SK-N-DZ (cell line): ENCODE measurements at places on chromosomes 4 and X.

DNA sequence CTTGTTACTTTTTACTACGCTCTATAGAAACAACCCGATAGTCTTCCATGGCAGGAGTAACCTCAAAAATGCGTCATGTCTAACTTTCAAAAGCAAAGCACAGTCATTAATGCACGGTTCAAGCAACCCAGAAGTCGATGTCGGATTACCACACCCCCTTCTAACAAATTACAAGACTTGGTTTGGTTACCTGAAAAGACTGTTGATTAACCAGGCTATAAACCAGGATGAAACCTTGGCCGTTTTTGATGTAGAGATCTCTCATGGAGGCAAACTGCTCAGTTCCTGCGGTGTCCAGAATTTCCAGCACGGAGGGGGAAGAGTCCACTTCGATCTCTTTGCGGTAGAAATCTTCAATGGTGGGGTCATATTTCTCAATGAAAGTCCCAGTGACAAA is 2.4 kb downstream of the RAP2C start:
- no peak for DNase-seq

DNA sequence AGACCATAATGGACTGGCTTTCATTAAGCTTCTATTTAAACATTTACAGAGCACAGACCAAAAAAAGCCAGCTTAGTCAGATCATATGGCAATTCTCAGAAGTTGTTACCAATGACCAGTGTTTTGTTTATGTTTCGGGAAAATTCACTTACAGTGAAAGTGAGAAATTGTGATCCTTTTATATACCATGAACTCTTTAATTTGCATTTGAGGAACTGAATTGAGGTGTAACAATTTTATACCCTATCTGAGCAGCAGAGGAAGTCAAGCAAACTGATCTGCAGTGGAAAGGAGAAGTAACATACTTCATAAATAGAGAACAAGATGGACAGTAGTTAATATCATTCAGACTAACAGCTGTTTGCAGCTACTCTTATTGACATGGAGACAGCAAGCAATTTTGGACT is 97.1 kb downstream of the TMA16 start:
- DNase-seq = no peak

DNA sequence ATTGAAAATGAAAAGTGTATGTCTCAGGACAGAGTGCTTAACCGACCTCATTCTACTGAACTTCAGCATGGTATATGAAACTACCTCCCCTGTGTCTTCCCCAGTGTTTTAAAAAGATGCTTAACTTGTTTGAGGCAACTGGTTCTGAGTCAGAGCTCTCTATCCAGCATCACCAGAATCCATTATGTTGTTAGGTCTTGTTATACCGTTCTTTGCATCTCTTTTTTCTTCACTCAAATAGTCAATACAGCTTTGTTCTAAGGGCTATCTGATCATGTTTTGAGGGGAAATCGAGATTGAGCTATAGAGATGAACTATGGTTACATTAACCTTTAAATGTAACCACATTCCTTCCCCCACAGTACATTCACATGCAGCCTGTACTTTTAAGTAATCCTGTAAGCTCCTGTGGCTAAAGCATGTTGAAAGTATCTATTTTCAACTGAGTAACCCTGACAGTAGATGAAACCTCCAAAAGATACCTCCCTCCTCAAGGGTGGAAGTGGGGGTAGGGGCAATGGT is 514.4 kb downstream of the RPA4 start:
- DNase-seq = no peak

- no peak for DNase-seq
These were observed 295.2 kb upstream of the AGA start for GRCh38 chr4:177737387-177737940.

- DNase-seq = no peak
These were observed 266.3 kb upstream of the NOCT start for GRCh38 chr4:138749303-138749702.

DNA sequence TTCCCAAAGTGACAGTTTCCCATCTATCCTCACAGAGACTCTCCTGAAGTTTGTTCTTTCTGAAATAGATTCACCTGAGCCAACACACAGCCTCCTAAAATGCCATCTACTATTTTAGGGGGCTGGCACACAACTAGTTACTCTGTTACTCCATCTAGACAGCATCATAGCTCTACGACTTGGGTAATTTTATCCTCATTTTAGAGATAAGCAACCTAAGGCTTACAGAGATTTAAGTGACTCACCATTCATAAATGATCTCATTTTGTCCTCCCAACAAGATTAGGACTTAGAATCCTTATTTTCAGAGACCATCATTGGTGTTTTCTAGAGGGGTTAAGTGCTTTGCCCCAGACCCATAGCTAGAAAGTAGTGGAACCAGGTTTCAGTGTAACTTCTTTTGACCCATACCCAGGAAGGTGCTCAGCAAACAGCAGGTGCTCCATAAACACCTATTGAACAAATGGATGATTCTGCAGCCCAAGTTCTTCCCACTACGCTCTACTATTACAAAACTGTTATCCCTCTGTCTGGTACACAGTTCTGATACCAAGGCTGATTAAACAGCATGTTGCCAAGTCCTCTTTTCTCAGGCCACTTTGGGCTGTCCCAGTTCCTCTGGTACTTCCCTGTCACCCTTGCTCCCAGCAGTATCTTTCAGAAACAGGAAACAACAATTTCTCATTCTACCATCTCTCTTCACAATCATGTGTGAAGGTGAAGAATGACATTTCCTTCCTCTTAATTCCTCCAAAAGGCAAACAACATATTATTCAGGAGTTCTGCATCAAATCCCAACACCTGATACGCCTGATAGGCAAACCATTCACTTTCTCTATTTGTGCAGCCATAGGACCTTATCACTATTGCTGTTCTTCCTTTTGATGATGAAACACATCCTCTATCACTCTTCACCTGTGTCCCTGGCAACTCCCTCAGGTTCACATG is 304.7 kb upstream of the TAPT1 start:
- no peak for DNase-seq

DNA sequence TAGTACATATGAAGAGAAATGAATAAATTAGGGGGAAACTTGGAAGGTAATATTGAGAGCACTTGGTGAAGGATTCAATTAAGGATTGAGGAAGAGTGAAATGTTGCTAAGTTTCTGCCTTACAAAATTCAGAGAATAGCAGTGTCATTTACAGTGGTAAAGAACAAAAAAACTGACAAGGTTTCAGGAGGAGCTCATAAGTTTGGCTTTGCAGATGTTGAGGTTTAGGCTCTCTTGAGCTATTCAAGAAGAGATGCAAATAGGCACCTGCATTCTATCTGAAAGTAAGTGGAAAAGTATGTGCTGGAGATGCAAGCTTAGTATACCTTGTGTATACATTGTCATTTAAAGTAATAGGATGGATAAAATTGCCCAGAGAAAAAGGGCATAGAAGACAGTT is 22.3 kb upstream of the EMCN start:
- no peak for DNase-seq

- no peak for DNase-seq
These were observed 39.9 kb downstream of the ATP8A1 start for GRCh38 chr4:42617030-42617429.

- DNase-seq = no peak
These were observed 3.5 kb upstream of the CLNK start for GRCh38 chr4:10688022-10688421.

- DNase-seq = no peak
These were observed 139.2 kb upstream of the AGTR2 start for GRCh38 chrX:116031331-116031730.
